Cortex of kidney (tissue), 1 donor: ENCODE measurements at places on chromosomes 5 and 9.

DNA sequence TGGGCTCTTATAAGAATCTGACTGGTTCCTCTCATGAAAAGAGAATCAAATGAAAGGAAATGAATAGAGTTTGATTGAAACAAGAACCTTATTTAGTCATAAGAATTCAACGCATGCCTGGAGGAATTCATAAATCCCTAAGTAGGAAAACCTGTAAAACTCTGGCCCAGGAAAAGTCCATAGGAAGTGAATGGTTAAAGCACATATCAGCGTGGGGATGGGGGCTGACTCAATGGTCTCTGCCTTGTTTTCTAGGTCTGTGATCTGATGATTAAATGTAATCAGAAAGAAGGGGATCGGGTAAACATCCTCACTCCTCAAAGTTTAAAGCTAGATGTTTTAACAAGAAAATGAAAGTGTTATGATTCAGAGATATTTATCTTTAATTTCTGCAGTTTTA is 759.4 kb upstream of the C9orf72 start:
- no peak for DNase-seq

DNA sequence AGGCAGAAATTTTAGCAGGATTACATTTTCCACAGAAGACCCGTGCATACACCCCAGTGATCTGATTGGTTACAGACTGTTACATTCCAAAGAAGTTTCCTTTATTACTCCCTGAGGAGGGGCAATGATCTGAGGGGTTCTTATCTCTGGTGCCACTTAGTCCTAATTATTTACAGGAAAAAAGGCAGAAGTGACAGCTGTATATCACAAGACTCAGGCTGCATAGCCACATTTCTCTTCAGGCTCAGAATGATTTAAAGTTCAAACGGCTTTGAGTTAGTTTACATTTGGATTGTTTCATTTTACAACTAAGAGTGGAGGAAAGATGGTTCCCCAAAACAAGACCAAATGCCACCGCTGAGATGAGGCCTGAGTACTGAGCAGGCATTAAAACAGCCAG is 17.3 kb downstream of the NAIF1 start:
- no peak for DNase-seq

GRCh38 chr9:17349831-17350230 is 215.0 kb downstream of the CNTLN start:
- no peak for DNase-seq

DNA sequence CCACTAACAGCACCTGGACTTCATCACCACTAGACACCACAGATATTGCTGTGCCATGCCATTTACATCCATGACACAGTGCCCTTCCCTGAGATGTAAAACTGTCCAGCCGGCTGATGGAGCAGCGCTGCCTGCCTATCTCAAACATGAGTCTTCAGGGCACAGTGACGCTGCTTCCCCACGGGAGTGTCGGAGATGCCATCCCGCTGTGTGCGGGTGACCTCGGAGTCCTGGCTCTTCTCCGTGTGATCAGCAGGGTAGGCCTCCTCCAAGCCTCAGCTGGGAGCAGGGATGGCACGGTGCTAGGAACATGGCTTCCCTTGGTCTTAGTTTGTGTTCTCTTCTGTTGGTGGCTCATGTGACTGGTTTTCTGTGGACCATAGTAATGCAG is 130.3 kb upstream of the FAM120A start:
- DNase-seq: no peak

- DNase-seq: no peak
These were observed 25.7 kb downstream of the SYK start for GRCh38 chr9:90827181-90827871.

DNA sequence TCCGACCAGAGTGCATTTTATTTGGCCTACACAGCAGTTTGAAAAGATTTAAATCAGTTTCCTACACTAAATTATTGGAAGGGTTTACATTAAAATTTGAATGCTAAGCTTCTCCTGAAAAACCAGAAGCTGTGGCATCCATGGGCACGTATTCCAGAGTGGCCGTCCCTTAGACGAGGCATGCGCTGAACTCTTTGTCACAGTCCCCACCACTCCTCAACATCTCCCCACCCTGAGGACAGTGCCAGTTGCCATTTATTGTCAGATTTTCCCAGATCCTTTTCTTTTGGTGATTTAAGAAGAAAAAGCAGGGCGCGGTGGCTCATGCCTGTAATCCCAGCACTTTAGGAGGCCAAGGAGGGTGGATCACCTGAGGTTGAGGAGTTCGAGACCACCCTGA is 39.9 kb upstream of the UNC5A start:
- DNase-seq: no peak

DNA sequence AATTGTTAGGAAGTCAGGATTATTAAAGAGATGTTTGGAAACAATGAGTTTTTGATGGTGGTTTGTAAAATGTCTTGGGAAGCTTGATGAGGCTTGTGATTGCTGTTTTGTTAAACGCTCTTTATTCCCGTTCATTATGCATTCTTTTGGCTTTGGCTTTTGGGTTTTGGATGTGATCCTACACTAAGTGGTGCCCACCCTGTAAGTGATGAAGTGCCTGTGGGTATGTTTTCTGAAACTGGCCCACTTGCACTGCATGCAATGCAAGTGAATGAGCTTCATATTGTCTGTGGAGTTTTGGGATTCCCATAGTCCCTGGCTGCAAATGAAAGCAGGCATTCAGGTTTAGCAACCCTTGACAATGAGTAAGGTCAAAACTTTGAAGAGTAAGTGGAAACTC is 1035.5 kb upstream of the WWC1 start:
- no peak for DNase-seq

- no peak for DNase-seq
These were observed at the start of gene ADAMTS16 for GRCh38 chr5:5139777-5140478. TSS of gene ADAMTS16 (plus strand) at chr5:5140330. CDS start at chr5:5140468, 138 bp downstream.

DNA sequence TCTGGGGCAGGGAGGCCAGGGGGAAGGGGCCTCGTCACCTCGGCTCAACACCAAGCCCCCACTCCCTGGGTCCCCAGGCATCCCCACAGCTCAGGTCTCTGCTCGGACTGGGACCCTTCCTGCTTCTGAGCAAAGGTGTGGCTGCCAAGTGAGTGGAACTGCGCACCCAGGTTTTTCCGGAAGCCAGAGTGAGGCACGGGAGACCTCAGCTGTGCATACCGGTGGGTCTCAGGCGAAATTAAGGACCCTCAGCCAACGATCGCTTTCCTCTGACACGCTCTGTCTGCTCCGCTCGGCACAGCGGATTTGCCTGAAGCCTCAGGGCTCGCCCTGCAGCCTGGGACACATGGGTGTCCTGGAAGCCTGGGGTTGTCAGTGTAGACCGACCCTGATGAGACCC is 41.0 kb upstream of the IRX4 start:
- no peak for DNase-seq

GRCh38 chr5:81302596-81302995 is 1.2 kb downstream of the ZCCHC9 start:
- DNase-seq: no peak

- DNase-seq: no peak
These were observed 69.3 kb downstream of the SHB start for GRCh38 chr9:37999588-38000189.

DNA sequence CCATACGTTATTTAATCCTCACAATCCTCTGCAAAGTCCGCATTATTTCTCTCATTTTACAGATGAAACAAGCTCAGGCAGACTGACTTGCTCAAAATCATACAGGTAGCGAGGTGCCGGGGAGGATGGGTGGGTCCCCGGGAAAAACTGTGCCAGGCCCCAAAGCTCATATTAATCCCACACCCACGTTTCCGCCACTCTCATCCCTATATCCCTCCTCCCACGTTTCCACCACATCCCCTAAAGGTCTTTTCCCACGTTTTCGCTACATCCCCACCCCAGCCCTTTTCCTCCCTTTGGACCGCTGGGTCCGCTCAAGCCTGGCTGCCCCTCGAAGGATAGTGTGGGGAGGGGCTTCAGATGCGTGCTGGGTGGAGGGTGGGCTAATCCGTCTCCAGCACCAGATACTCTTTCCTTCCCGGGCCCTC is 434 bp upstream of the FSD1L start:
- no peak for DNase-seq

GRCh38 chr5:97480313-97480712 is 297.3 kb upstream of the RIOK2 start:
- no peak for DNase-seq

GRCh38 chr9:13728131-13728530 is 448.6 kb upstream of the MPDZ start:
- DNase-seq: no peak

DNA sequence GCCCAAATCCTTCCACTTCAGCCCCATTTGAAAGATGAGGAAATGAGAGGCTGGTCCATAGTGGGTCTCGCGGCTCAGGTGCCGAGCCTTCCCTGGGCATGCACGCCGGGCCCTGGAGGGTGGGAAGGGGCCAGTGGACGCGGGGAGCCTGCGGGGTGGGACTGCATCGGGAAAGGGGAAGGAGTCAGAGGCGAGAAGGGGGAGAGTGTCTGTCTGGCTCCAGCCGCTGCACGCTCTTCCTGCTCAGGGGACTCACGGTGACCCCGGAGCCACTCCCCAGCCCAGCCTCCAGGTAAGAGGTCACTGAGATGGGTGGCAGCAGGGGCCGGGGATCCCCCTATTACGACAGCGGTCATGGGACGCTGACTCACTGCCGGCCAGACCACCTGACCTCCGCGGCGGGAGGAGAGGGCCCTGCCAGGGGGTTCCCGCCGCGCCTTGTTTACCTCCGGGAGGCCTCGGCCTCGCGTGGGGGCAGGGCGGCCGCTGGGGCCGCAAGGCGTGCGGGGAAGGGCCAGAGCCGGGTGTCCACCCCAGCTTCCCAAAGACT is 1.9 kb upstream of the SQSTM1 start:
- peak; percentile 84 for DNase-seq

DNA sequence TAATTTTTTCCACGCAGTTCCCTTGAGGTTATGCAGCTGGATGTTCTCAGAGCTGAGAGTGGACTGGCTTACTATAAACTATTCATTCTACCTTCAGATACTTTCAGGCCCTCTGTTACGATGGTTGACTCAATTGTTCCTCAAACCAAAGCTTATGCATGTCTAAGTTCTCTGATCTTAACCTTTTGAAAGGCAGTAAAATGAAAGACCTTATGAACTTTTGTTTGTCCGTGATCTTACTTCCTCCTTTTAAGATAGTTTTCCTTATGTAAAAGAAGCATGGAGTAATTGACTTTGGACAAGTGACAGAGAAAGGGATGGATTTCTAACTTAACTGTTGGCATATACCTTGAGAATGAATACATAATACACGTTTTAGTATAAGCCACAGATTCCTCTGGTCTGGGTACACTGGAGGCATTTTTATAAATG is 575.7 kb downstream of the PDE4D start:
- DNase-seq: no peak

DNA sequence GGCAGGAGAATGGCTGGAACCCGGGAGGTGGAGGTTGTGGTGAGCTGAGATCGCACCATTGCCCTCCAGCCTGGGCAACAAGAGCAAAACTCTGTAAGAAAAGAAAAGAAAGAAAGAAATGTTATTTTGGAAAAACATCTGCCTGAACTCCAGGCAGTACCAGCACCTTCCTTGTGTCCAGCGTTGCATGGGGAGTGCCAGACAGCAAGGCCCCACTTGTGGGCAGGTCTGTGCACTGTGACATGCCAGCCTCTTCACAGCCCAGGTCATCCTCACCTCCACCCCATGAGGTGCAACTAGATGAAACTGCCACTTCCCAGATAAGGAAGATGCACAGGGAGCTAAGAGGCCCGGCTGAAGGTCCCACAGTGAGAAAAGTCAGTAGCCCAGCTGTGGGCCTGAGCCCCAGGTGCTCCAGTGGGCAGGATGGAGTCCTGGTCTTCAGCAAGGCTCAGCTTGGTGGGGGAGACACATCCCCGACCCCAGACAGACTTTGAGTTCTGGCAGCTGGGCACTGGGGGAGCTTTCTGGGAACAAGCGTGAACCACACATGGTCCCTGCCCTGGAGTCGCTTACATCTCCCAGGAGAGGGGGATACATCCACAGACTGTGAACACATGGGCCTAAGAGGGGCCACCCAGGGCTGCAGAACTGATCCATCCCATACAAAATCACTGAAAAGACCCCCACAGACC is 146.9 kb upstream of the IER5L start:
- no peak for DNase-seq

- DNase-seq: no peak
These were observed 255.9 kb downstream of the SAXO1 start for GRCh38 chr9:18776836-18777820.

- DNase-seq: no peak
These were observed 221.2 kb upstream of the IRX4 start for GRCh38 chr5:2103940-2104339.

- no peak for DNase-seq
These were observed 320.4 kb upstream of the KLF4 start for GRCh38 chr9:107809871-107810460.

GRCh38 chr9:3447788-3448187 is 78.0 kb downstream of the RFX3 start:
- no peak for DNase-seq
